Activated naive CD4-positive, alpha-beta T cell (primary cell): ENCODE measurements at places on chromosomes 13 and 19.
A peak's percentile ranks its signal among the peaks of the same experiment; 100 is the strongest.

GRCh38 chr13:56314765-56315164 lies 826.0 kb upstream of the PRR20A start:
- DNase-seq, result no peak

GRCh38 chr13:38180126-38180525 lies 169.5 kb upstream of the UFM1 start:
- DNase-seq, result no peak

- no peak for DNase-seq
These were observed 246.4 kb downstream of the GPC5 start for GRCh38 chr13:91644806-91645205.

DNA sequence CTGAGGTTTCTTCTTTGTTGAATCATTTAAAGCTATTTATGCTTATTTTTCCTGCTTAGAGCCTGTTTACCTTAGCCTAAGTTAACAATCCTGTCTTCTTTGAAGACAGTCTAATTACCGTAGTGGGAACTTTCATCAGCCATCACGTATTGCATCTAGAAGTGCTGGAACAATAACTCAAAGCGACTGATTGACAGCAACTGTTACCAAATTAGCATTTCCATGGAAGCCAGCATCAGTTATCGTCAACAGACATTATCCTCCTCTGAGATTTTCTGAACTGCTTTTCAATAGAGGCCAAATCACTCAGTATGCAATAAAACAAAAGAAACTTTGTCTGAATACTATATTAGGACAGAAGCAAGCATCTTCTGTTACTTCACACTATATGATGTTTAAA lies 433.3 kb upstream of the SLITRK1 start:
- no peak for DNase-seq

GRCh38 chr19:17830567-17831418 lies 9.5 kb upstream of the INSL3 start:
- no peak for DNase-seq

DNA sequence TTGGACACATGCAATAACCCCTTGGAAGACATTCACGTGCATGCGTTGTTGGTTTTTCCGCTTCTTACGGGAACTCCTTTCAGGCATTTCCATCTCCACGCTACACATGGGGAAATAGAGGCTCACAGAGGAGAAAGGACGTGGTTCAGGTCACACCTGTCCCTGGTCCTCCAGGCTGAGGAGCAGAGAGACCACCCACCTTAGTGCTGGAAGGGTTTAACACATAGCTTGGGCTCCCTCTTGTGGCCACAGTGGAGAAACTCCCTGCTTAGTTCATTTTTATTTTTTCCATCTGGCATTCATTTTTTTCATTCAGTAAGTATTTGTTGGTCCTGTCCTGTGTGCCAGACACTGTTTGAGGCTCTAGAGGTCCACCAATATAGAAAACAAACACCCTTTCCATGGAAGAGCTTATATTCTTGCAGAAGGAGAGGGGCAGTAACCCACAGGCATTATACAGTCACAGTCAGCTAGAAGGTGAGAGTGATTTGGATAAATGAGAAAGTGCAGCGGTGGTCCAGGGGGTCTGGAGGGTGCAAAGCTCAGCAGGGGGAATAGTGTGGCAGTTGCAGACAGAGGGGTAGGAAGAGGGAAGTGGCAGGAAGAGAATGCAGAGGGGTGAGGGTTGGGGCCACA lies 24.2 kb upstream of the TTYH1 start:
- peak; percentile 11 for DNase-seq

GRCh38 chr19:51101171-51101865 lies 6.9 kb downstream of the CTU1 start:
- DNase-seq, result no peak

DNA sequence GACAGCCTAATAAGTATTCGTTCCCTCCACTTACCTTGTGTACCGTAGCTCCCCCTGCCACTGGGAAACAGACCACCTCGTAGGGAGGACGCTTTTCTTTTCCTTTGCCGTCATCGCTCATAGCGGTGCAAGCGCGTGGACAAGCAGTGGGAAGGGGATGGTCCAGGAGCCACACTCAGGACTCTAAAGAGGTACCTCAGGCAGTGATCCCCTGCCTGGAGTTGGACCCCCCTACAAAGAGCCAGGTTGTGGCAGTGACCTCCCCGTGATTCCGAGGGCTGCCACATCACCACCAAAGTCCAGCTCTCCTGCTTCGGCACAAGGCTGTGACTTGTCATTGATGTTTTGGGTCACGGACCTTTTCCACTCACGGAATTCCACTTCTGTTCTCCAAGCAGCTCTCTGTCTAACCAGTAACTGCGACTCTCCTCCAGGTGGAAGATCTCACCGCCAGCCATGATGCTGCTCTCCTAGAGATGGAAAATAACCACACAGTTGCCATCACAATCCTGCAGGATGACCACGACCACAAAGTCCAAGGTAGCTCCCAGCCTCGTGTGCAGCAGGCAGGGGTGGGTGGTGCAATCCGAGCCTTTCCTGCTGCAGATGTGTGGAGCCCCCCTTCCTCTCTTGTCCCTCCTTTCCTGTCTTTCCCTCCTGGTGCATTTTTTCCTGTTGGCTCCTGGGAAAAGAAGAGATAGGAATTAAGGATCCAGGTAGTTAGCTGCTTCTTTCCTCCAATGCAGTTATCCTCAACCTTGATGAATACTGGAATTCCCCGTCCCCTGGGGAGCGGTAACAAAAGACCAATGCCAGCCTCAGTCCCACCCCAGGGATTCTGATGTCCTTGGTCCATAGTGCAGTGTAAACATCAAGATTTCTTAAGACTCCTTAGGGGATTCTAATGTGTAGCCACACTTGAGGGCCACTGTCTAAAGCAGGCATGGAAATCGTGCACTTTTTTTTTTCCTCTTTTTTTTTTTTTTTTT lies 107.7 kb downstream of the SLC7A1 start:
- DNase-seq, result no peak

- no peak for DNase-seq
These were observed 66.9 kb upstream of the DIAPH3 start for GRCh38 chr13:60230593-60230992.

GRCh38 chr19:54421169-54421516 lies 5.9 kb downstream of the TTYH1 start:
- no peak for DNase-seq

- DNase-seq, result no peak
These were observed 192.8 kb downstream of the TM9SF2 start for GRCh38 chr13:99693852-99694611.

- no peak for DNase-seq
These were observed 187.7 kb downstream of the DCT start for GRCh38 chr13:94291631-94292322.

DNA sequence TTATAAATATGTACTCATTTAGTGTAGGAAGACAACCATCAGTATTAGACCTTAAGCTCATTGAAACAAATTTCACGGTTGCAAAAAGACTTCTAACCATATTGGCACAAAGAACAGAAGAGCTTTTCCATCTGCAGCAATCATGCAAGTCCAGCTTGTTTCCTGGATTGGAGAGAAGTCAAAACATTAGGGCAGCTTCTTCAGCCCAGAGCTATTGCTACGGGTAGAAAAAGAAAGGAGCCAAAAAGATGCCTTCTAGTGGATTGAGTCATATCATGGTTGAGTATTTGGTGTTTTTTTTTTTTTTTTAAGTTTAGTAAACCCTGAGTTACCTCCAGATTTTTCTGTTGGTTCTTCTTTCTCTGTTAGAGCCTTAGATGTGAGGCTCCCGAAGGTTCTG lies 99.8 kb downstream of the WDFY2 start:
- no peak for DNase-seq

GRCh38 chr13:39485314-39485700 lies 117.7 kb downstream of the LHFPL6 start:
- DNase-seq, result no peak

DNA sequence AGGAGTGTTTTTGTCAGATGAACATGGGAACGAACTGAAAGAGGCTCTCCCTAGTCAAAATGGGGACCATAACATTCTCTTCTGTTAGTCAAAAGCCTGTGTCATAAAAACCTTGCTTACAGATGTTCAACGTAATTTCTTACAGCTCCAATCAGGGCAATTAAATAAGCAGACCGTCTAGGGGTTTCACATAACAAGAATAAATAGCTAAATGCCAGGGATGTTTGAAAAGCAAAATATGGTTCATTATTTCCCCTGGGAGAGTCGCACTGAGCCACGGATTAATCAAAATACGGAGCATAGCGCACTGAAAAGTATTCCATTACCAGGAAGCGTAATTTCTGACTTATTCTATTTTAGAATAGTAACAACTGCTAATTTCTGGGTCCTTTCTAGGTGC lies 63.7 kb upstream of the MRI1 start:
- DNase-seq, result no peak

GRCh38 chr19:33731881-33732280 lies 64.8 kb upstream of the KCTD15 start:
- no peak for DNase-seq

- DNase-seq, result no peak
These were observed 13.7 kb downstream of the PPFIA3 start for GRCh38 chr19:49132974-49133609.

DNA sequence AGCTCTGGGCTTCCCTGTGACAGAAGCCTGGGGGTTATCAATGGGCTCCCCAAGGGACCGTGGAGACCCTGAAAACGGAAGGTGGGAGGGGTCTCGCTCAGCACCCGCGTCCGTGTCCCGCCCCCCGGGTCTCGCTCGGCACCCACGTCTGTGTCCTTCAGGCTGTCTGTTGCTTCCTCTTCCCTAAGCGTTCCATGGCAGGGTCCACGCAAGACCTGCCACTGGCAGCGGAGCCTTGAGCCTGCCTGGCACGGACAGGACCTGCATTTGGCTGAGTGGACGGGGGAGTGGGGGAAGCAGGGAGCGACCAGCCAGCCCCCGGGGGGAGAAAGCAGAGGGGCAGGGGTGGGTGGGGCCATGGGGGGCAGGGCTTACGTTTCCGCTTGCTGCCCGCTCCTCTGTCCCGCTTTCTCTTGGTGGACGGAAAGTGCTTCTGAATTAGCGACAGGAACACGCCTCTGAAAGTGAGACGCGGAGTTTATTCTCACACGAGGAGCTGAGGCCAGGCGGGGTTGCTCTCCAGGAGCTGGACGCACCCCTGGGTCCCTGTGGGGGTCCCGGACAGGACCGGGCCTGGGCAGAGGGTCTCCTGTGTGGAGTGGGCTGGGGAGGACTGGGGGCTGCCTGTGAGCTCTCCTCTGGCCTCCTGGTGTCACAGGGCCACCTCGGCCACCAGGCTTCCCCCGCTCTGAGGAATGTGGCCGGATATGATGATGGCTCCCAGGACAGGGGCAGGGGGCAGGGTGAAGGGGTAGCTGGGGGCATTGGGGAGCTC lies 12.0 kb downstream of the GPX4 start:
- no peak for DNase-seq

GRCh38 chr19:31944326-31944725 lies 401.1 kb upstream of the ZNF507 start:
- DNase-seq, result no peak

DNA sequence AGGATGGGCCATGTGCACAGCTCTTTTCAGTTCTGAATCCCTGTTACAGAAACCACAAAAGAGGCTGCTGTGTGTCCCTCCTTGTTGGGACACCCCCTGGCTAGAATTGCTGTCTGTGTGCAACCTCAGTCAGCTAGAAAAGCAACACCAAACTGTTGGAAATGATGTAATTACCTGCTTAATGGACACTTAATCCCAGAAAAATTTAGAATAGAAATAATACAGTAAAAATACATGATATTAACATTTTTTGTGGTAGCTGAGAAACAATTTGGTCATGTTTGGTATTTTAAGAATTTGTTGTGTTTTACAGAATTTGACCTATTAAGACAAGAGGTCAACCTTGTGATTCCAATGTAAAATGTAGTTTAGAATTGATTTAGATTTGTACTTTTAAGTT lies 46.8 kb downstream of the FAM124A start:
- no peak for DNase-seq

DNA sequence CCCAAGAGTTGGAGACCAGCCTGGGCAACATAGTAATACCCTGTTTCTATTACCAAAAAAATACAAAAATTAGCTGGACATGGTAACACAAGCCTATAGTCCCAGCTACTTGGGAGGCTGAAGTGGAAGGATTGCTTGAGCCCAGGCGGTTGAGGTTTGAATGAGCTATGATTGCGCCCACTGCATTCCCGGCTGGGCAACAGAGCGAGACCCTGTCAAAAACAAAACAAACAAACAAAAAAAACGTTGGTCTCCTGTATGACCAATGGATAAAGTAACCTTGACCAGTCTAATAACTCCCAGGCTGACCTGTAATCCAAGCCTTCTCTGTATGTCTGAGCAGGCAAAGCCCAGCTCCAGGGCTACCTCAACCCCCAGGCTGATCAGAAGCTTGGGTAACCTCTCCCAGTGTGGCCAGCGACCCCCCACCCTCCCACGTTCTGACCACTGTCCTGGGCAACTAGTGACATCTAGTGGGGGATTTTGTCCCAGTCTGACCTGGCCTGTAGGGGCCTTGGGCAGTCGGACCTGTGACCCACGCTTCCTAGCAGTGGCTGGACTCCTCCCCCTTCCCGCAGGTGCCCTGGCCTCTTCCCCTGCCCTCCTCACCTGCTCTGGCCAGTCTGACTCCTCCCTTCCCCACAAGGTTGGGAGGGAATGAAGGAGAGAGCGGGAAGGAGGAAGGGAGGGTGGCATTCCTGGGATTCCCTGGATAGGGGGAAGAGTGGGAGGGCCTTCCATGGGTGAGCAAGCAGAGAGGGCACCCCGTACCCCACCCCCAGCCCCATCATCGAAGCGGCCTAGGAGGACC lies 1.0 kb upstream of the BCAM start:
- DNase-seq, result no peak

GRCh38 chr13:111900390-111901131 lies 166.4 kb upstream of the SOX1 start:
- DNase-seq, result no peak

DNA sequence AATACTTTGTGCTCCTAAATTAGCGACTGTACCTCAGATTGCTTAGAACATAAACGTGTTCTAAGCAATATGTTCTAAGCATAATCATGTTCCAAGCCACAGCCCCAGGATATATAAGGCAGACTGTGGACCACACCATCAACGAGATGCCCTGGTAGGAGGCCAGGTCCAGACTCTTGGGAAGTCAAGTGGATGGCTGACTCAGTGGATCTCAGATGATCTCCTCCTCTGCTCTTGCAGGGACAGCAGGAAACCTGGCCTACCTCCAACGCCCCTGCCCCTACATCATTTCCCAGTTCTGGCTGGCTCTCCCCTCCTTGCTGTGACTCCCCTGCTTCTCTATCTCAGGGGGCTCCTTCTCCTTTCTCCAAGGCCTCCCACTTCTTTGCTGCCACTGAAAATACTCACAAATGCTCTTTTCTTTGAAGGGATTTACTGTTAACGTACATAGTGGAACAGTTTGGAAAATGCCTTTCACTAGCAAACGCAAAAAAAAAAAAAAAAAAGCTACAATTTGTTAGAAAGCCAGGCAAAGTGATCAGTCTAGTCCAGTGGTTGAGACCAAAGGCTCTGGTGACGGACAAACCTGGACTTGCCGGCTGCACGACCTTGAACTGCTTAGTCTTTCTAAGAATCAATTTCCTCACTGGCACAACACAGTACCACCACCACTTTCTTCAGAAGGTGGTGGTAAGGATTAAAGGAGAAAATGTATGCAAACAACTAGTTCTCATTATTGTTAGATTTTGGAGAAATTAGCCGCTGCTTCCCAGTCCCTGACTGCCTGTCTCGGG lies 3.0 kb downstream of the TMTC4 start:
- no peak for DNase-seq

GRCh38 chr13:97430296-97430695 lies 3.7 kb upstream of the RAP2A start:
- no peak for DNase-seq
